MM.1S (cell line): ENCODE measurements at places on chromosomes 3 and 15.

GRCh38 chr3:19937459-19938294 lies 3.7 kb upstream of the EFHB start:
- DNase-seq, result no peak
- no peak overlapping the region for H3K27ac ChIP-seq
- no peaks in the 10 kb centered on the region for H3K27me3 ChIP-seq
- H3K4me3 ChIP-seq, result no peak overlapping the region
- no peaks in the 10 kb centered on the region for H3K4me1 ChIP-seq

DNA sequence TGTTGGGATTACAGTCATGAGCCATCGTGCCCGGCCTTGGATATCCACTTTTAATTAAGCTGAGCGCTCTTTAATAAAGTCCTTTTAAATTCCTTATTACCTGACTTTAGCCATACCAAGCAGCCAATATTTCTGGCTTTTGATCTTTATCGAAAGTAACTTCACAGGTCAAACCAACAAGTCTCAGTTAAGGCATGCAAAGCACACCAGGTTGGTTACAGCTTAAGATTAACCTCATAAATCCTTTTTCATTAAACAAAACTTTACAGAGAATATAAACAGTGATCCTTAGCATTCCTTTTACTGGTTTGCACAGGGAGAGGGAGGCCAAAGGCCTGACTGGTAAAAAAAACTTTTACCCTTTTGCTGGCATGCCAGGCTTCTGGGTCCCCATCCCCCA lies 17.7 kb downstream of the ZNF662 start:
- H3K27ac ChIP-seq, result no peak overlapping the region
- H3K4me1 ChIP-seq, result no peaks in the 10 kb centered on the region
- no peak for DNase-seq
- no peaks in the 10 kb centered on the region for H3K36me3 ChIP-seq
- no peak overlapping the region for H3K4me3 ChIP-seq
- no peaks in the 10 kb centered on the region for H3K27me3 ChIP-seq

DNA sequence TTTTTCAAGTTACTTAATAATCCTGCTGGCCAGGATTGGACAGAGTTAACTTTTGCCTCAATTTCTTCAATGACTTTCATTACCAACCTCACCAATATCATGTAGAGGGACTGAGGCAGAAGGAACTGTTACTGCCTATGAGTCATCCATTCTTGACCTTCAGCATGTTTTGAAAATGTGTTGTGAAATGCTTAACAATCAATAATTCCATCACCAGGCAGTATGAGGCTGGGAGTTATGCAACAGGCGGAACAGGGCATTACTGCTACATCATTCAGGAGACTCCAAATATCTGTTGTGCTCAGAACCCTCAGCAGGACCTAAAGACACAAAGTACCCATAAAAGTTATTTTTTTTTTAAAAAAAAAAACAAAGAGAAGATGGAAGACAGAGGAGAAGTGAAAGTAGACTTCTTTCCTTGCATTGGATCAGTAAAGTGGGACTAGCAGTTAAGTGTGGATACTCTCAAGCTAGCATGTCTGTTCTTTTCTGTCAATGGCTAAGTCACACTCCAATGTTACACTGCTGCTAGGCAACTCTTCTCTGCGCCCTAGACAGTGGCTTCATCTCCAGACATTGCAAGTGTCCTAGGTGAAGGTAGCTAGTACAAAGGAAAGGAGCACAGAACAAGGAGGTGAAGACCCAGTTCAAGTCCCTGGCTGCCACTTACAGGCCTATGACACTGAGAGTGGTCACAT lies 184.9 kb upstream of the LPP start:
- no peaks in the 10 kb centered on the region for H3K36me3 ChIP-seq
- H3K27ac ChIP-seq, result no peak overlapping the region
- no peaks in the 10 kb centered on the region for H3K27me3 ChIP-seq
- no peaks in the 10 kb centered on the region for H3K4me1 ChIP-seq
- no peak overlapping the region for H3K4me3 ChIP-seq
- DNase-seq, result no peak

- no peak for DNase-seq
- H3K27ac ChIP-seq, result no peak overlapping the region
- no peaks in the 10 kb centered on the region for H3K27me3 ChIP-seq
- H3K36me3 ChIP-seq, result no peaks in the 10 kb centered on the region
- H3K4me3 ChIP-seq, result no peak overlapping the region
Measured at GRCh38 chr15:37054336-37054735, 46.0 kb downstream of the MEIS2 start.

- no peaks in the 10 kb centered on the region for H3K36me3 ChIP-seq
- H3K27me3 ChIP-seq, result no peaks in the 10 kb centered on the region
- H3K4me3 ChIP-seq, result no peak overlapping the region
Measured at GRCh38 chr3:114660808-114661207, 367.0 kb downstream of the TIGIT start.

- H3K4me3 ChIP-seq, result no peak overlapping the region
- no peak for DNase-seq
- H3K36me3 ChIP-seq, result no peaks in the 10 kb centered on the region
Measured at GRCh38 chr15:66413579-66413978, 26.9 kb downstream of the MAP2K1 start.

DNA sequence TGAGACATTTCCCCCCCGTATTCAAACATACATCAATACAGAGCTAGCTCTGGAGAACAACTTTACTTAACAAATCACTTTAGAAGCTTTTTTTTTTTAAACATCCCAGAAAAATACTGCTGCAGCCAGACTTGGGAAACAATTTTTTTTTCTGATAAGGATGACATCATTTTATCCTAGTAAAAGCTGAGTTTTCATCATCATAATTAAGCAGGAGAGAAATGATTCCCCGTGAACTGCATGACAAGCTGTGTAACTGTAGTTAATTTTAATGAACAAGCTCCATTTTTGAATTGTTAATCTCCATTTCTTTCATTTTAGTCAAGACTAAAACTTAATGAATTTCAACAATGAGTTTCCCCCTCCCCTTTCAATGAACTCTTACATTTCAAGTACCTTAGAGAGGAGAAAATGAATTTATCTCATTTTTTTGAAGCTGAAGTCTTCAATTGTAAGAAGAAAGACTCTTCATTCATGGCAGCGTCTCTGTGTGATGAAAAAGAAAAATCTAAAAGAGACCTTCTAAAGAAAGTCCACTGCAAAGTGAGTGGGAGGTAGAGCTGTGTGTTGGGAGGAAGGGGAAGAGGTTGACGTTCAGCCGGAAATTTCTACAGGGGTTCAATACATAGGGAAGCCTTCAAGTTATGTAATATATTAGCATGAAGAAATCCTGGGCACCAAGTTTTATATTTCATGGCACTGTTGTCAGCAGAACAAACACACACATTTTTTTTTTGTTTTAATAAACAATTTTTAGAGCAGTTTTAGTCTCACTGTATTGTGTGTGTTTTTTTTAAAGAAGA lies 31.7 kb downstream of the HES1 start:
- DNase-seq, result no peak
- H3K4me1 ChIP-seq, result peaks cover 3% of the 10 kb centered on the region
- H3K4me3 ChIP-seq, result no peak overlapping the region
- H3K36me3 ChIP-seq, result no peaks in the 10 kb centered on the region

DNA sequence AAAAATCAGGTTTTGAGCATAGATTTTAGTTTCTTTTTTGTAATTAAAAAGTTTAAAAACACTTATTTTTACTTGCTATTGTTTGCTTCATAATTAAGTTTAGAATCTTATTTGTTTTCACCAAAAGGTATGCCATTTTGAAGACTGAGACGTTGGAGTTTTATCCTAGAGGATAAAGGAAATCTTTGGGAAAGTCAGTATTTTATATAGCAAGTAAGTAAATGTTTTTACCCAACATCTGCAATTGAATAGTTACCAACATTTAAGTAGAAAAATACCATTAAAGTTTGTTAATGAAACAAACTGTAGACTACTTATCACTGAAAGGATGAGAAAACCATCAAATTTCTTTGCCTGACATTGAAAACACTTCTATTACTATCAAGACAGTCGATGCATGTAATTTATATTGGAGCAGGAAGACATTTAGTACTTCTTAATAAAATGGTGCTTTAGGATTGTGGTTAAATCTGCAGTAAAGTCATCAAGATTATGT lies 14.0 kb upstream of the CHD2 start:
- H3K27me3 ChIP-seq, result no peaks in the 10 kb centered on the region
- H3K36me3 ChIP-seq, result peaks cover 26% of the 10 kb centered on the region
- no peak for DNase-seq
- H3K27ac ChIP-seq, result no peak overlapping the region
- H3K4me3 ChIP-seq, result no peak overlapping the region
- H3K4me1 ChIP-seq, result peaks cover 28% of the 10 kb centered on the region

DNA sequence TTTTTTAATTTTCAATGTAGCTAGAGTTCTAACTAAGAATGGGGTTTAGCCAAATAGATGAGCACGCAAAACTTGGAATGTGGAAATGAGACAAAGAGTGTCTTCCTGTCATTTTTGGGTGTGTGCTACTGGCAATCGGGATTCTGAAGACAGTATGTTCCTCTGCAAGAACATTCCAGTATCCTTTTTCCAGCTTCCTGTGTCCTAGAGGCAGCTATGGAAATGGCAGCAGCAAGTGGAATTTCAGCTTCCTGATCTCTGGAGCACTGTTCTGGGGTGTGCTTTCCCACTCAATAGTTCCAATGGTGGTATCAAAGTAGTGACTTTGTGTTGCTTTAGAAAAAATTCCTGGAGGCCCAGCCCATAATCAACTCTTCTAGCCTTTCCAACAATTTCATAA lies 642.9 kb upstream of the KCNMB2 start:
- no peaks in the 10 kb centered on the region for H3K27me3 ChIP-seq
- H3K4me3 ChIP-seq, result no peak overlapping the region
- no peaks in the 10 kb centered on the region for H3K4me1 ChIP-seq
- H3K27ac ChIP-seq, result no peak overlapping the region
- no peak for DNase-seq

- H3K27ac ChIP-seq, result no peak overlapping the region
- H3K4me3 ChIP-seq, result no peak overlapping the region
- no peaks in the 10 kb centered on the region for H3K36me3 ChIP-seq
Measured at GRCh38 chr3:10707400-10708215, 108.4 kb upstream of the SLC6A11 start.

- DNase-seq, result no peak
- H3K27me3 ChIP-seq, result no peaks in the 10 kb centered on the region
- H3K4me1 ChIP-seq, result peaks cover 24% of the 10 kb centered on the region
- H3K4me3 ChIP-seq, result no peak overlapping the region
- no peak overlapping the region for H3K27ac ChIP-seq
Measured at GRCh38 chr3:73665286-73665685, 40.5 kb upstream of the PDZRN3 start.

GRCh38 chr3:106386050-106386449 lies 517.2 kb upstream of the CBLB start:
- no peak for DNase-seq
- H3K4me1 ChIP-seq, result no peaks in the 10 kb centered on the region
- no peaks in the 10 kb centered on the region for H3K27me3 ChIP-seq
- no peak overlapping the region for H3K4me3 ChIP-seq
- no peak overlapping the region for H3K27ac ChIP-seq

DNA sequence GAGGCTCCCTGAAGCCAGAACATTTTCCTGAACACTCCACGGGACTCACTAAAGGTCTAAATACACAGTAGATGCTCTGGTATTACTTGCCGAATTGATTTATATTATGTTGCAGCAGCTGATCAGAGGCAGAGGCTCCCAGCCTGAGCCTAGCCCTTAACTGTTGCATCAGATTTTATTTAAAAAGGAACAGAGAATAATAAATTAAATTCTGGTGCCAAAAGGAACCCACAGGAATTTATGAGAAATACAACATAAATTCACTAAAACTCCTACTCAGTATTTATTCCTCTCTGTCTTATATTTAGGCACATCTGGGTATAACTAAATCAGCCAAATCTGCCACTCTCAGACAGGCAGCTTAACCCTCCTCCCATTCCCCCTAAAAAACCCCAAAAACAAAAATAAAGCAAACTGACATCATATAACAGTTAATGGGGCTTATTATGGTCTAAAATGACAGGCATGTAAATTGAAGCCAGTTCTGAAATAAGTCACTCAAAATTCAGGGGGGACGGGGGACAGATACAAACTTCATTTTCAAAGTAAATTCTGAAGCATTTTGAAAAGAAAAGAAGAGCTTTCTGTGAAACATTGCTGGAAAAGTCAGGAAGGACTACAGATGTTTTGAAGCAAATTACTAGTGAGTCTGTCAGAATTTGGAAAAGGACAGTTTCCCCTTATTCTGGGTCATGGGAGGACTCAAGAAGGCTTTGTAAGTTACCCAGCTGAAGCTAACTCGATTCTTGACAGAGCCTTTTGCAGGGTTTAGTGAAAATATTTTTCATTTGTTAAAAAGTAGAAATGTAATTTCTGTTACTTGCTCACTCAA lies 53.8 kb upstream of the CORO2B start:
- no peak overlapping the region for H3K27ac ChIP-seq
- H3K27me3 ChIP-seq, result no peaks in the 10 kb centered on the region
- no peaks in the 10 kb centered on the region for H3K36me3 ChIP-seq
- DNase-seq, result no peak

GRCh38 chr15:85458764-85459163 lies 78.4 kb downstream of the AKAP13 start:
- H3K4me1 ChIP-seq, result no peaks in the 10 kb centered on the region
- DNase-seq, result no peak
- no peaks in the 10 kb centered on the region for H3K36me3 ChIP-seq
- H3K27me3 ChIP-seq, result no peaks in the 10 kb centered on the region

GRCh38 chr3:107309312-107309711 lies 67.9 kb upstream of the CCDC54 start:
- no peak overlapping the region for H3K4me3 ChIP-seq
- no peaks in the 10 kb centered on the region for H3K36me3 ChIP-seq
- no peaks in the 10 kb centered on the region for H3K4me1 ChIP-seq

GRCh38 chr15:81197255-81197630 lies 564 bp downstream of the IL16 start:
- H3K27me3 ChIP-seq, result no peaks in the 10 kb centered on the region
- no peak for DNase-seq
- no peaks in the 10 kb centered on the region for H3K36me3 ChIP-seq
- no peak overlapping the region for H3K4me3 ChIP-seq
- no peaks in the 10 kb centered on the region for H3K4me1 ChIP-seq
- no peak overlapping the region for H3K27ac ChIP-seq

DNA sequence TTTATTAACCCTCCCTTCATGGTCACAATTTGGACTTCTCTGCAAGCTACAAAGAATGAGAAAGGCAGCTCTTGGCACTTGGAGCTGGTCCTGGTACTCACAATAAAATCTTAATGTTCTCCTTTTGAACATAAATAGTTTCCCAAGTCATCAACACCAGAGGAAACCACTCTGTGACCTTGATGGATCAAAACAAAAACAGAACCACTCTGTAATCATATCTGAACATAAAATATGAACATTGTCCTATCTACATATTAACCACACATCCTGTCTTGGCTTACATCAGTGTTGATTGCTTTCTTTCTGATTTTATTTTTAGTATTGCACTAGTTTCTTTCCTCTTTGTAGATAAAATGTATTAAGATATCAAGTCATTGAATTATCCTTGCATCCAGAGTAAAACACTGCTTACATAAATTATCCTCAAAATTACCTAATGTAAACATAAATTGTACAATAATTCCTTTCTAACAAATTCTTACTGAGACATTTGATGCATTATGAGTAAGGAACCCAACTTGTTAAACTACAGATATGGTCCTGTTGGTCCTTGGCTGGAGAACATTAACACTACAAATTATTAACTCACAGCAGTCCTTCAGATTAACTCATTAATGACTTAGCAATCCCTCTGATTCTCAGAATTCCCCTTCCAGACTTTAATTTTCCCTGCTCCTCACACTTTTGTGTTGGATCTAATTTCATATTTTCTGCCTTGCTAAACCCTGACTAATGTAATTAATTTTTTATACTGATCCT lies 860.5 kb downstream of the DIPK2A start:
- H3K27ac ChIP-seq, result no peak overlapping the region
- H3K36me3 ChIP-seq, result no peaks in the 10 kb centered on the region
- DNase-seq, result no peak
- H3K4me1 ChIP-seq, result no peaks in the 10 kb centered on the region
